ENCODE measurements at places on chromosomes 1 and 21.
A peak's percentile ranks its signal among the peaks of the same experiment; 100 is the strongest.

DNA sequence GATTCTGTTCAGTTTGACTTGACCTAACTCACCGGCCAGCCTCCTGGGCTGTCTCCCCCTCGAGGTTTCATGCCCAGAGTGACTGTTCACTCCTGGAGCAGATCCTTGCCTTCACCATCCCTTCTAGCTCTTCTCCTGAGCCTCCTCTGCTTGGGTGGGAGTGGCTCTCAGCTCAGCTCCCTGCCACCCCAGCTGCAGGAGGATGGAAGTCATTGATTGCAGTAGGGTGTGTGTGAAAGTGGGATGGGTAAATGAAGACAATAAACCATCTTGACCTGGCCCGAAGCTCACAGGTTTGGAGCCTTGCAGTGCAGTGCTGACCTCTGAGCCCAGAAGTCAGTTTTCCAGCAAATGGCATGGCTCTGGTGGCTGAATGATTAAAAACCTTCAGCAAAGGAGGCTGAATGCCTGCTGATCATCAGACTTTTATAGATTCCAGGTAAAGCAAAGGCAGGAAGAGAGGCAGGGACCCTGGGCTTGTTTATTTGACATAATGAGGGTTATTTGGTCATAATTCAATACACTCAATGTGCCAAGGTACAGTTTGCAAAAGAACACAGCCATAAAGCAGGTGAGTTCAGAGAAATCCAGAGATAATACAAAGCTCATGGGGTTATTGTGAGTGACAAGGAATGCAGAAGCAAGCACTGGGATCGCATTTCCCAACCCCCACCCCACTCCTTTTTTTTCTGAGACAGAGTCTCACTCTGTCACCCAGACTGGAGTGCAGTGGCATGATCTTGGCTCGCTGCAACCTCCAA, 17.5 kb upstream of the TFF3 start:
- no peak for DNase-seq

DNA sequence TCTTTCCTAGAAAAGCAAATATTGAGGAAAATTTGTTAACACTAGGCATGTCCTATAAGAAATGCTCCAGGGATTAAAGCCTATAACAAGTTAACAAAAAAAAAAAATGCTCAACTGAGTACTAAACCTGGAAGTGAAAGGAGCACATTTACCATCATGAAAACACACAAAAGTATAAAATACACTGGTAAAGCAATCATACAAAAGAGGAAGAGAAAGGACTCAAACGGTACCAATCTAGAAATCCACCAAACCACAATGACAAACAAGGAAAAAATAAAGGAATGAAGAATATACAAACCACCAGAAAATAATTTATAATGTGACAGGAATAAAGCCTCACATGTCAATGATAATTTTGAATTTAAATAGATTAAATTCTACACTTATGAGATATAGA, 21.2 kb downstream of the CD1E start:
- no peak for DNase-seq

DNA sequence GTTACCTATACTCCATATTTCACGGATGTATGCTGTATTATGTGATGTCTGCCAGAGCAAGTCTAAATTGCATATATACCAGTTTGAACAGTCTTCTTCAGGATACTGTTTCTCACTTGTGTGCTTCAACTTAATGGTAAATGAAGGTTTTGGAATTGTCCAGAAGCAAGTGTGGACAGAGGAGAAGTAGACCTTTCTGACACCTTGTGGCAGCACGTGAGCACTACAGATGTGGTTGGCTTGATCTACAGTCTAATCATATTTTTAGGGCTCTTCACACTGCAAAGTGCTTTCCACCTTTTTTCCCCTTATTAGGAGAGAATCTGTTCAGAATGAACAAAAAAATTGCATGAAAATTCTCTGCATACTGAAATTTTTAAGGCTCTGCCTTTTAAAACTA, 10.9 kb downstream of the MORC3 start:
- no peak for DNase-seq

GRCh38 chr1:156746728-156747631, 4.5 kb downstream of the HDGF start:
- peak; percentile 77 for DNase-seq

- no peak for DNase-seq
Observed at GRCh38 chr1:181126871-181127587, 38.5 kb downstream of the IER5 start.

GRCh38 chr1:19439464-19440171, 45.7 kb downstream of the CAPZB start:
- no peak for DNase-seq

GRCh38 chr21:35609263-35609662, 451.1 kb downstream of the SETD4 start:
- DNase-seq: no peak

DNA sequence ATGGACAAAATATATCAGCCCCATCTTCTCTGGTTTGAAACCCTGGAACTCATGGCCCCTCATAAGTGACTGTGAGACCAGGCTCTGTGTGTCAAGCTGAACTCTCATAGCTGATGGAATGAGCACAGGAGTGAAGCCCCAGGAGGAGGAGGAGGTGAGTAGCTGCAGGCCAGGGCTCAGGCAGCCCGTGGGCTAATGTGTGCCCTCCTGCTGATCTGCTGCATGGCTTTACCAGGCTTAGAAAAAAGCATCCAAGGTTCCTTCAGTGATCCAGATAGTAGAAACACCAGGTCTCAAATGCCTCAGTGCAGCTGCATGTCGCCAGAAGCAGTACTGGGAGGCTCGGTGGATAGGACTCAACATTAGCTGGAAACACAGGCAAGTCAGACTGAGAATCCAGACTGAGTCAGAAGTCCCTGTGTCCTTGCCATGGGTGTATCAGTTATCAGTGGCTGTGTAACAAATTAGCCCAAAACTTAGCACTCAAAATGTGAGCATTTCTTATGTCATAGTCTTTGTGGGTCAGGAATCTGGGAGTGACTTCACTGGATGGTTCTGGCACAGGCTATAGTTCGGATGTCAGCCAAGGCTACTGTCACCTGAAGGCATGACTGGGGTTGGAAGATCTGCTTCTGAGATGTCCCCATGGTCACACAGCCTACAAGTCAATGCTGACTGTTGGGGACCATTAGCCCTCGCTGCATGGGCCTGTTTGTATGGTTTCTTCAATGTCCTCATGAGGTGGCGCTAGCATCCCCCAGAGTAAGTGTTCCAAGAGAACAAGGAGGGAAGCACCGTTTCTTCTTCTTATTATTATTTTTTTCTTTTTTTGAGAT, 255.4 kb upstream of the IRF2BP2 start:
- no peak for DNase-seq

DNA sequence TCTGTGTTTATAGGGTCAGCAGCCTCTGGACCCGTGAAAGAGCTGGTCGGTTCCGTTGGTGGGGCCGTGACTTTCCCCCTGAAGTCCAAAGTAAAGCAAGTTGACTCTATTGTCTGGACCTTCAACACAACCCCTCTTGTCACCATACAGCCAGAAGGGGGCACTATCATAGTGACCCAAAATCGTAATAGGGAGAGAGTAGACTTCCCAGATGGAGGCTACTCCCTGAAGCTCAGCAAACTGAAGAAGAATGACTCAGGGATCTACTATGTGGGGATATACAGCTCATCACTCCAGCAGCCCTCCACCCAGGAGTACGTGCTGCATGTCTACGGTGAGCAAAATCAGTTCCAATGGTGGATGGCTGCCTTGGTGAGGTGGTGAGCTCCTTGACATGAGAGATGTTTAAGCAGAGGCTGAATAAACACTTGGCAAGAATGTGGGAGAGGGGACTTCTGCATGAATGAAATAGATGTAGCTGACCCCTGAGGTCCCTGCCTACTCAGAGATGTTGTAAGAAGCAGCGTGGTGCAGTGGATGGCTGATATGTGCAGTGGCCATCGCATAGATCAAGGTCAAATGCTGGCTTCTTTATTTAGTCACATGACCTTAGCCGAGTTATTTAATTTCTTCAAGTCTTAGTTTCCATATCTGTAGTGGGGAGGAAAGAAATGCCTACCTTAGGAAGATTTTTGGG, 9.3 kb downstream of the SLAMF7 start:
- no peak for DNase-seq

DNA sequence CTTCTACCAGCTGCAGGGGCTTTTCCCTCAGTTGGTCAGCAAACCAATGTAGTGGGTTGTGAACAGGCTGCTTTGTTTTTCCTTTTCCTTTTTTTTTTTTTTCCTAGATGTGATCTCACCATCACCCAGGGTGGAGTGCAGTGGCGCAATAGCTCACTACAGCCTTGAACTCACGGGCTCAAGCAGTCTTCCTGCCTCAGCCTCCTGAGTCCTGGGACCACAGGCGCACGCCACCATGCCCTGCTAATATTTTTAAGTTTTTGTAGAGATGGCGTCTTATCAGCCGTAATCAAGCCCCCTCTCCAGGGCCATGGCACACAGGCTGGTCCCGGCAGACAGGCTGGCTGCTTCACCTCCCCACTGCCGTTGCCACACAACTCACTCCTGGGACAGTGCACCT, 3.4 kb upstream of the TRIM11 start:
- DNase-seq: no peak

- no peak for DNase-seq
Observed at GRCh38 chr1:12185036-12185917, 18.5 kb downstream of the TNFRSF1B start.

GRCh38 chr1:67126111-67126746, 8.5 kb downstream of the C1orf141 start:
- DNase-seq: no peak

GRCh38 chr1:64691626-64692025, 53.2 kb upstream of the RAVER2 start:
- no peak for DNase-seq

- no peak for DNase-seq
Observed at GRCh38 chr1:54259546-54260140, 59.7 kb downstream of the MRPL37 start.

DNA sequence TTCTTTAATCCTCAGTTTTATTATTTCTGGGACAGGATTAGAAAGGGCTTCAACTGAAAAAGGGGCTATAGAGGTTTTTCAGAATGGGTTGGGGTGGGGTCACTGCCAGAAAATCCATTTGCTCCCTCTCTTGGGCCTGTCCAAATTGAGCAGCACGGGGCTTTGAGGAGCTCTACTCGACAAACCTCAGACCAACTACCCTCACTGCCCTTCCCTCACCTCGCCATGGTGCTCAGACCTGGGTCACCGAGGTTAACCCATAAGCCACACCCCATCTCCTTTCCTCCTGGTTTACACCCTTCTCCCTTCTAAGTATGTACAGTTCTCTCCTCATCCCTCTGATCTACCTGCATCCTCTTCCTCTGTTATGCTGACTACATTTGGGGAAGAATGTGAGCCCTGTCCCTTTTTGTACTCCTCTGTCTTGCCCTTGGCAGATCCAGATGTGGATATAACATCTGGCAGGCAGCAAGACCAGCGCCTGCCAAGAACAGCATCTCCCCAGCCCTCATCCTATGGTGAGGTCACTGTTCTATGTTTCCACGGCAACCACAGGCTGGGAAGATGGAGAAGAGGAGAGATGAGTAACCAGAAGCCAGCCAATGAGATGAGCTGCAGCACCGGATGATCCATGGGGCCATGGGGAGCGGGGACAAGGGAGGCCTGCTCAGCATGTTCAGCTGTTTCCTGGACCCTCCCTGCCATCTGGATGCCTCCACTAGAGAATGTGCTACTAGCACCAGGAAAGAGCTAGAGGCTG, 3.7 kb upstream of the FABP3 start:
- no peak for DNase-seq

DNA sequence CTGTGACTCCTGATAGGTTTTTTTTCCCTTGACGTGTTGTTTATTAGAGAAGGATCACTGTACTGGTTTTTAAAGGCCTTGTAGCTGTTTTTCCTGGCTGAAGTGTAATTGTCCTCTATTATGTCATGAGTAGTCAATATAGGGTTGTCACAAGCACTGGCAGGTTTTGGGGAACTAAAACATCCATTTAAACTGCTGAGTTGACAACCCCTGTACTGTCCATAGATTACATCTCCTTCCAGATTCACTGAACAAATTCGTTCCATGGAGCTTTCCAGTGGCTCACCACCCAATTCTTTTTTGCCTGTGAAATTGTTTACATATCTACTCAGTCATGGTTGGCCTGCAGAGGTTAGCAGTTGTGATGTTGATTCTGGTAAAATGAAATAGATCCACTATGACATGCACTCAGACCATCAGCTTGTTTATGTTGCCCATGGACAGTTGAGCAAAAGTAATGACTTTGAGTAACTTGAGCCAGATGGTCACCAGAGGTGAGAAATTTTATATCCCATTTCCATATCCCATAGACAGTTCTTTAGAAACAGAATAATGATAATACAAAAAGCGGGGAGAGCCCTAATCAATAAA, 59.9 kb upstream of the QSOX1 start:
- DNase-seq: no peak

DNA sequence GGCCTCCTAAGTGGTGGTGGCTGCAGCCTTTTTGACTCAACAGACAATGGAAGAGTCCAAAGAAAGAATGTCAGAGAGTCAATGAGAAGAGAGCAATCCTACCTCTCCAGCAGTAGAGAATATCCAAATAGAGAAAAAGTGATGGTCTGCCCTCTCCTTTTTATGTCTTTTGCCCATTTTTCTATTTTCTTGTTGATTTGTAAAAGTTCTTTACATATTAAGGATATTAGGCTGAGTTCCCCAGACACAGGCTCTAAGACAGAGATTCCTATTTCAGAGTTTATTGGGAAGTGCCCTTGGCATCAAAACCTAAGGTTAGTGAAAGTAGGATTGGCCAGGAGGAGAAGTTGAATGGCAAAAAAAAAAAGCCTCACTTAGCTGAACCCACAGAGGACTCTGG, 20.3 kb upstream of the SLC30A1 start:
- DNase-seq: no peak

Data from NCI-H2081 treated with DMSO at 0.1 percent for 48 hours (cell line).